Smooth muscle cell of the brain vasculature (primary cell): ENCODE measurements at places on chromosomes 4 and X.

GRCh38 chr4:104451573-104451972, 43.1 kb downstream of the CXXC4 start:
- DNase-seq, result no peak

GRCh38 chr4:70938086-70938485, 35.9 kb downstream of the MOB1B start:
- no peak for DNase-seq

GRCh38 chr4:151887031-151887815, 126.4 kb upstream of the GATB start:
- no peak for DNase-seq

DNA sequence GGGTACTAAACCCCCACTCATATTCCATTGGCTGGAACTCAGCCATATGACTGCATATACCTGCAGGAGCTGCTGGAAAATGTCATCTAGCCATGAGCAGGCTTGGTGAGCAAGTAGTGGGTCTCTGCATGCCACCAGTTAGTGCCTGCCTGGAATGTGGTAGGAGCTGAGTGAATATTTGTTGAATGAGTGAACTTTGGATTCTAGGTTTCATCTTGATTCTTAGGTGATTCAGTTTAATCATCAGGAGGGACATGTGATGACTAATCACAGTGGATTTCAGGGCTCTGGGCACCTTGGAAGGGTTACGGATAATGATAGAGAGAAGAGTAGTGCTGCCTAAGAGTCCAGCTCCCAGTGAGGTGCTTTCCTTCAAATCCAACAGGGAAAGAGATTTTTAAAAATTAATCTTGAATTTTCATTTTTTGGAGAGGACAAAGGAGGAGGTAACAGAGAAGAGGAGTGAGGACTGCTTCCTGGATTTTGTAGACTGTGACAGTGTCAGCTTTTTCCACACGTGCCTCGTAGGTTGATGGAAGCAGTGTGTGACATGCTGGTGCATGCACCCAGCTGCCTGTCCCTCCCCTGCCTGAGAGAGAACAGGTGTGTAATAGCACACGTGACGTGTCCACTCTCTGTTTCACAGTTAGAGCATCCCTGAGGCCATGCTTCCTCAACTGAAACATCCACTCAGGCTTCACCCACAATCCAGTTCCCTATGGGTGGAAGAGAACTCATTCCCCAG, 30.4 kb downstream of the NHS start:
- DNase-seq, result no peak

DNA sequence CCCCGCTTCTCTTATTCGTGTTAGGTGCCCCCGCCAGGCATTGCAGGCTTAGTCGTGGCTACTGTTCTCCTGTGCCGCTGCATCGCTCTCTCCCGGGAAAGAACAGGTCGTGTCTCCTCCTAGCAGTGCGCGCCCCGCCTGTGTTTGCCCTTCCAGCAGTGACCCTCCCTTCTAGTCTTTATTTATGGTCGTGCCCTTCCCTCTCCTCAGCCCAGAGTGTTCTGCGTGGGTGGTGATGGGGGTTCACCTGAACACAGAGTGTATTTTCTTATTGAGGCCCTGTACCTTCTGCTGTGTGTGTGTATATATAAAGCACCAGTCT, 15.2 kb downstream of the USP11 start:
- no peak for DNase-seq

DNA sequence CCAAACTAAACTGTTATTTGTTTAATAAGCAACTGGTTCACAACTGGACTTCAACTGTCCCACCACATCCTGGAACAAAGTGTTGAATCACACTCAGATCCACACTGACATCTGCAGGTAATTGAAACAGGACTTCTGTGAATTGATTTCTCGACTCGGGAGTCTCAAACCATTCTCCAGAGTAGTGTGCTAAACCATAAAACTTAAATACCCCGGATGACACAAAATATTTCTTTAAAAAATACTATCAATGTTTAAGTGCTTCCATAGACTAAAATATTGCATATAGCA, 95.4 kb upstream of the PLAC1 start:
- DNase-seq, result no peak

DNA sequence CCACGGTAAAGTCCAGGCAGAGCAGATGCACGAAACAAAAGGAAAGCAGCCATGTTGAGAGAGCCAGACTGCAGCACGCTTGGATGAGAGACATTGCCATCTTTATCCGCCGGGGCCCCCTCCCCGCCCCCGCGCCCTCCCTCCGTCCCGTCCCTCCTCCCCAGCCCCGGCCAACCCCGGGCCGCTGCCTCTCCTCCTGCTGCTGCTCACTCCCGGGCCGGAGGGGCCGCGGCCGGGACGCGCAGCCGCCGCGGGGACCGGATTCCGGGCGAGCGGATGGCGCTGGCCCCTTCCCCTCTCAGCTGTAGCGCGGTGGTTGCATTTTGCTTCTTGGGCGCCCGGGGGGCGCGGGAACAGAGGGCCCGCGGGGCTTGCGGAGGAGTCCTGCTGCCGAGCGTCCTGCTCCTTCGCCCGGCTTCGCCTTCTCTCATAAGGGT, 542 bp downstream of the RNF150 start:
- DNase-seq, result no peak

GRCh38 chrX:110401135-110401534, 42.5 kb downstream of the RTL9 start:
- DNase-seq, result no peak

GRCh38 chr4:153520801-153521329, 54.7 kb downstream of the TMEM131L start:
- no peak for DNase-seq

DNA sequence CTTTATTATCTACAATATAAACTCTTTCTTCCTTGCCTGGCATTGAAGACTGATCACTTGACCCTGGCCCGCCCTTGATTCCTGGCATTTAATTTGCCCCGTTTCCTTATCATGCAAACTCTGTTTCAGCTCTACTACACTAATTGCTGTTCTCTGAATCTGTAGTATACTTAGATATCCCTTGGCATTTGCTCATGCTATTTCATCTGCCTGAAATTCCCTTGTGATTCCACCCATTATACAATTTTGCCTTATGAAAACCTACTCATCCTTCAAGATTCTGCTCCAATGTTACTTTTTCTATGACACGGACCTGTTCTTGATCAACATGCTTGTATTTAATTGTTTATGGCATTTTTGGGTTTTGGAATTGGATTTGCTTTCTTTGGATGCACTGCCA, 459.9 kb upstream of the AMOT start:
- DNase-seq, result no peak

DNA sequence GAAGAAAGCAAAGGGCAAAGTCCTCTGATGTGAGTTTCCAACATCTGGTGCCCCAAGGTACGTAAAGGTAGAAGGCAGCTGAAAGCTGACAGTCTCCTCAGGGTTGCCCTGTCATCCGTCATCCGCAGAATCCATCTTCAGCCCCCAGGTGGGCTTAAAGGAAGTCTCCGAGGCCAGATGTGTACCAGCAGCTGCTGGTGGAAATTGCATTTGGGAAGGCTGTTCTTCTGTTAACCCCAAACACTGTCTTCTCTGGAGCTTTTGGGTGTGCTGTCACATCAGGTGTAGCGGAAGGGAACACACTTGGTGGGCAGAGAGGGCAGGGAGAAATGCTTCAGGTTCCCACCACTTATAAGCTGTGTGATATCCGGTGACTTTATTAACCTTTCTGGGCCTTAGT, 310.0 kb upstream of the GATB start:
- no peak for DNase-seq

DNA sequence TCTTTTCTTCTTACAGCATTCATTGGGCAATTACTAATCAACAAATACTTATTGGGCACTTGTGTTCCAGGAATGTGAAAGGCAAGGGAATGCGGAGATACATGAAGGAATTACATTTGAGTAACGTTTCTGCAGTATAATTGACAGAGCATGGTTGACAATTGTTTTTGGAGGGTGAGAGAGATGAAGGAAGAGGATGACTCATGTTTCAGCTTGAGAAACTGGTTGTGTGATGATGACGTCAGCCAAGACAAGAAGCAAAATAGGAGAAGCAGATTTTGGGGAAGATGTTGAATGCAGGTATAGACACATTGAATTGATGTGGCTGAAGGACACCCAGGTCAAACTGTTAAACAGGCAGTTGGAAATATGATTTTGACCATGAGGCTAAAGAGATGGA, 8.0 kb upstream of the CPEB2 start:
- DNase-seq, result no peak

GRCh38 chr4:66059136-66059535, 388.8 kb upstream of the EPHA5 start:
- DNase-seq, result no peak

- no peak for DNase-seq
Observed at GRCh38 chrX:71482228-71482958, 50.5 kb upstream of the OGT start.

- DNase-seq, result no peak
Observed at GRCh38 chr4:38003102-38003501, 42.9 kb downstream of the PTTG2 start.

DNA sequence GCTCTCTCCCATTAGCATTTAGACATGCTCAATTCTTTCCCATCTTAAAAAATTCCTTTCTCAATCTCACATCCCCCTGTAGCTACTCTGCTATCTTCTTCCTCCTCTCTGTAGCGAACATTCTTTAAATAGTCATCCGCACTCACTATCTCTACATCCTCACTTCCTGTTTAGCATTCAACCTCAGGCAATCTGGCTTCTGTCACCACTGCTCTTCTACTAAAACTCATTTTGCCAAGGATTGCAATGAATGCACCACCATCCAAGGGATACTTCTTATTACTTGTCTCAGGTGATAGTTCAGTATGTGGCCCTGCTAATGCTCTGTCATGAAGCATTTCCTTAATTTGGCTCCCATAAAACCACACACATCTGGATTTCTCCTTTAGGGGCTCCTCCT, 10.9 kb upstream of the TET2 start:
- no peak for DNase-seq

- DNase-seq, result no peak
Observed at GRCh38 chr4:25843340-25844097, 19.3 kb downstream of the SEL1L3 start.

DNA sequence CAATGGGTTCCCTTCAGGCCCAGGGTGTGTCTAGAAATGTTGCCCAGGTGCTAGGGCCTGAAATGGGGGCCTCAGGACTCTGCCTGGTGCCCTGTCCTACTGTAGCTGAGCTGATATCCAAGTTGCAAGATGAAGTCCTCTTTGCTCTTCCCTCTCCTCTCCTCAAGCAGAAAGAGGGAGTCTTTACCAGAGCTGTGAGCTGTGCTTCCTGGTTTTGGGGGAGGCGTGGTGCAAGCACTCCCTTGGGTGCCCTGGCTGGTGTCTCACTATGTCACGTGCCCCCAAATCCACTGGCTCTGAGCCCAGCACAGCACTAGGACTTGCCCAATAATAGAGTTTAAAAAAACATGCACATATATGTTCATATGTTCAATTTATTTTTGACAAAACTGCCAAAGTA, 29.3 kb upstream of the CT47A1 start:
- no peak for DNase-seq

DNA sequence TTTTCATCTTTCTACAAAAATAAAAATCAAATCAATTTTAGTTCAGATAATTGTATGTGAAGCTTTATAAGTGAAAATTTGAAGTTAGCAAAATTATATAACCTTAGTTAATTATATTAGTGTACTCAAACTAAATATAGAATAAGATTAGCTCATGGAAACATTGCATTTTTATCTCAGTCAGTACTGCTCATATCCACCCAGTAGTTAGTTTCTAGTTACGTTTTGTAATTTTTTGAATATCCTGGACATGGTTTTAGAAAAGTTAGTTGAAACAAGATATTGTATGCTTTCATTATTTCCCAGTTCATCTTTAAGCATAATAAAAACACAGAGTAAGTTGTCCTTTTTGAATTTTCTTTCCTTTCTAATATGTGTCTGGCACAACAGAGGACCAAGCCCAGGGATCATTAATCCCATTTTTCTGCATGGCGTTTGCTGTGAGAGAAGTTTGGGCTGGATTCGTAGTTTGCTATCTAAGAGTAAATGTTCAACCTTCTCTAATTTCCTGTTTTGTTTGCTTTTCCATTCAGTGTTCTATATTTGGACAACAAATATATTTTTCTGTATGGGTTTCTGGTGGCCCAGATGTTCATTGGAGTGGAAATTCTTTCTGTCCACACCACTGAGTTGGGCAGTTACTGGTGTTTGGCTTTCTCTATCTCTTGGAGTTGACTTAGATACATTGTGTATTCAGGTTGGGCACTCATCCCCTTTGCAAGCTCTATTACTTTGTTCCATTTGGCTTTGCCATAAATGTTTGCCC, 12.1 kb downstream of the TBL1X start:
- DNase-seq, result no peak

- no peak for DNase-seq
Observed at GRCh38 chrX:44908153-44908552, 35.2 kb downstream of the KDM6A start.

DNA sequence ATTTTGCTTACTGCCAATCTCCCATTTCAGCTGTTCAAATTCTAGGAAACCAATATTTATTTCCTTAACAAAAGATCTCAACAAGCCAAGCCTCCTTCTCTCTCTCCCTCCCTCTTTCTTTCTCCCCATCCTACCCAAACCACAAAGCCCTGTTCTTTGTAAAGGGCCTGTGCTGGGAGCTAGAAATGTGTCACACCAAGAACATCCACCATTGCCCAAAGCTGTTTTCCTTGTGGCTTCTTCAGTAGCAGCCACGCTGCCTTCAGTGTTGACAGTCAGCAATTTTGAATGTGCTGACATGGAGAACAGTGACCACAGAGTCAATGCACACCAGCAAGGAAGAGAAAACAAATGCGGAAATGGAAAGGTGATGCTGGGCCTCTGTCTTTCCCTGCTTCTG, 203.0 kb downstream of the MAML3 start:
- DNase-seq, result no peak

- no peak for DNase-seq
Observed at GRCh38 chr4:172631832-172632231, 536.8 kb upstream of the GALNT7 start.

DNA sequence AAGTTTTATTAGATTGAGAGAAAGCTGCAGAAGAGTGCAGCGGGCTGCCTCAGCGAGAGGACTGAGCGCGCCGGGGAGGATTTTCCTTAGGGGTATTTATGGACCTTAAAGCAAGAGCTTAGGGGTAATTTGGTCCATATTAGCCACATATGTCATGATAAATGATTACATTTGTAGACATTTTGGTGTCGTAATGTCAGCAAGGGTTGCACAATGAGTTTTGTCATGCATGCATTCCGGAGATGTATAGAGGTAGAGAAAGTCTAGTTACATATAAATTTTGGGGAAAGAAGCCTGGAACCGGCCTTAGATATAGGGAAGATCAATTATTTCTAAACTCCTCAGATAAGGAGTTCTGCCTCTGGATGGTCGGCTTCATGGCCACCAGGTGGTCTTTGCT, 10.0 kb downstream of the MGST2 start:
- DNase-seq, result no peak

DNA sequence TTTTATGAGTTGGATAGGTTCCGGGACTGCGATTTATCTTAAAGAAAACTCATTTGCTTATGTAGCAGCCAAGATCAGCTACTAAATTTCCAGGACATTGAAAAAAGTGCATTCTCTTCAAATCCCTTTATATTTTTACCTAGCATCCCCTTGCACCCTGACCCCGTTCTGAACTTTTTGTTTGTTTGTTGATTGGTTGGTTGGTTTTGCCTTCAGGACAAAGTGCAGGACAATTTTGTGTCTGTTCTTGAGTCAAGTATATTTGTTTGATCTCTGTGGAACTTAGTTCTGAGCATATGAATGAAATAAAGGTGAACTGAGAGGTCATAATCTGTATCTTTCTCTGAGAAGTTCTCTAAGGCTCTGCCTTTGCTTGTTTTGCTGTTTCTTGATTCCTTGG, 12.8 kb upstream of the TAPT1 start:
- no peak for DNase-seq

GRCh38 chr4:101784957-101785356, 5.6 kb upstream of the BANK1 start:
- no peak for DNase-seq
